CD4-positive, alpha-beta T cell treated with Interleukin-21 for 1 hour (primary cell): ENCODE measurements at places on chromosomes 12 and 14.

DNA sequence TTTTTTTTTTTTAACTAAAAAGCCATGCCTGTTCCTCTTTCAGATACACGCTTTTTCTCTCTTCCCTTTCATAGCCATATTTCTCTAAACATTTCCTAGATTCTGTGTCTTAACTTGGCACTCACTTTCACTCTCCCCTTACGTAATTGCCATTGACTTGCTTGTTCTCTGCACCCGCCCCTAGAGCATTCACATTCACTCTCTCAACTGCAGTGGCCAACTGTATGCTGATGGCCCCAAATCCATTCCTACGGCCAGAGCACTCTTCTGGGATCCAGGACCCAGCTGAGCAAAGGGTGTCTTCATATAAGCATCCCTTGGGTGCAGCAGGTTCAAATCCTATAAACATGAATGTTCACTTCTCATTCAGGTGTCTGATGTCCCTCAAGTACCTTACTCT is 59.5 kb downstream of the CKB start:
- DNase-seq = no peak

- peak; percentile 52 for DNase-seq
Measured at GRCh38 chr12:22121224-22121623, 75.2 kb downstream of the CMAS start.

DNA sequence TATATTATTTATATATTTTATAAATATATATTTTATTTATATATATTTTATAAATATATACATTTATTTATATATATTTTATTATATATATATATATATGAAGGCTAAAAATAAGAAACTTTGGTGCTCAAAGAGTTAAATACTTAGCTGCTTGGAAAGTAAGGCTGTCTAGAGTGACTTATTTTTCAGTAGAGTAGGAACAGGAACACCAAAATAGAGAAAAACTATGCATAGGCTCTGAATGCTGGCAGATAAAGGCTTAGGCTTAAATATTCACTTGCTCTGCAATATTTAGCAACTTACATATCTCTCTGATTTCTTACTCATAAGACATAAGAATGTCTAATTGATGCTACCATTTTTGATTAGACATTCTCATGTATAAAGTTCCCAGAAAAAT is 991.2 kb downstream of the VRK1 start:
- DNase-seq = no peak

- no peak for DNase-seq
Measured at GRCh38 chr14:57822081-57822480, 43.8 kb downstream of the SLC35F4 start.

DNA sequence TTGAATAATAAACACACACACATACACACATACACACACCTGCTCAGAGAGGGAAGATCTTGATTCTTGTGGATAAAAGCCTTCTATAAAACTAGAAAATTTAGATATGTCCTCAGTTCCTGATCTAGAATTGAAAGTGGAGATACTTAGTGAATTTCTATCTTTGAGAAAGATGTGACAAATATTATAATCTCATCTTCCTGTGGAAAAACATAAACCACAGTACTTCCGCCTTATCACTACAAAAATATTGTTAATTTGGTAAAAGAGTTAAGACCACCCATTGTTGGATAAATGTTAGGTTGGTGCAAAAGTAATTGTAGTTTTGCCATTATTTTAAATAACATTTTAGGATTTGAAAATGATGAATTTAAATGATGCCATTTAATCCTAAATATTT is at the start of gene KLRK1:
TSS of gene KLRK1 (minus strand) at position 138 of the 400 bp plus-strand sequence. CDS start 1,231 bp downstream, outside the sequence.
- DNase-seq = peak; percentile 40

- peak; percentile 29 for DNase-seq
Measured at GRCh38 chr14:75711105-75711795, 50.2 kb downstream of the TTLL5 start.

- no peak for DNase-seq
Measured at GRCh38 chr12:113402586-113403260, 964 bp downstream of the SDS start.

DNA sequence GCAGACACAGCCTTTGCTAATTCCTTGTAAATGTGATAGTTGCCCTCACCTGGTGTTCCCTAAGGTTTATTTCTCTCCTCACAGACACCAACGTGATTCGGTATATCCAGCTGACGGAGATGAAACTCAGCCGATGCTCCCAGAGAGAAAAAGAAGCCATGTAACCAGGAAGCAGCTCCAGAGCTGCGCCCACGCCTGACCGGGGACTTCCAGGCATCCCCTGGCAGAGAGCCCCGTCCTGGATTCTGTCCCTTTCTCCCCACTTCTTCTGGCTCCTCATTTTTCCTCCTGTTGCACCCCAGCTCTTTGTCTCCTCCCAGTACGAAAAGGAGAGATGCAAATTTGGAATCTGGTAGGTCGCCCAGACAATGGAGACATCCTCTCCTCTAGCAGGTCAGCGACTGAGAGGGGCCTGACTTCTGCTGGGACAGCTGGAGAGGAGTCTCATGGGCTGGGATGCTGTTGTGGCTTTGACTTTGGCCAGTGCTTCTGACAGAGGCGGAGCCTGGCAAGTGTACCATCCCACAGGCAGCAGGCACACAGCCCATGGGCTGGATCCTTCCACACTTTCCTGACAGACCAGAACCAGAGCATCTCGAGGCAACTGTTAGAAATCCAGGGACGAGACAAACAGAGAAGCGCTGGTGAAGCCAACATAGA is 29.4 kb downstream of the TTC9 start:
- no peak for DNase-seq

DNA sequence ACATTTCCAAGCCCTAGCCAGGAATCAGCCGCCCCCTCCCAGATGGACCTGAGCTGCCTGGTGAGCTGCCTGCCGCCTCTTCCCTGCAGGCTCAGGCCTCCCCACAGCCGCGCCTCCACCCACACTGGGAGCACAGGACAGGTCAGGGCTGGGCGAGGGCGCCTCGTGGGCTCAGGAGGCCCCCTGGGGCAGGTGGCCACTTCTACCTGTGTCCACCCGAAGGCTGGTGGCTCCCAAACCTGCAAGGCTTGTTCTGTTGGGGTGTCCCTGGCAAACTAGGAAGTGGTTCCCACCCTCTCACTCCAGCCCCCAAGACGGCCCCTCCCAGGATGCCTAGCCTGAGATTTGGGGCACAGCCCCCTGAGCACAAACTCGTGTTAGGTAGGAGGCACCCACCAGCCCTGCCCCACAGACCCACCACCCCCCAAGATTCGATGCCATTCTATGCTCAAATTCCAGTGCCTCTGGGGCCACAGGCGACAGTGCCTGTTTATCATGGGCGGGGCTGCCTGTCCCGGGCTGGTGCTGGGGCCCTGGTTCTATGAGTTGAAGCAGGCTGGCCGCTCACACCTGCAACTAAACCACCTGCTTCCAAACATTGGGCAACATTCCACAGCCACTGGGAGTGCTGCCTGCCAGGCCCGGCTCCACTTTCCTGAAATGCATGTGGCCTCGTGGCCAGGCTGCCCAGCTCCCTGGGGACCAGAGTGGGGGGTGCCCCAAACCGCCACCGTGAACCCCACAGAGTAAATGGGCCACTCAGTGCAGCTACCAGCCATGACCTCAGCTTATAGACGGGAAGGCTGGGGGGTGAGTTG is 6.8 kb downstream of the MMP17 start:
- DNase-seq = no peak

GRCh38 chr12:121060149-121061001 is 21.3 kb upstream of the OASL start:
- DNase-seq = peak; percentile 85

- no peak for DNase-seq
Measured at GRCh38 chr12:88546853-88547252, 33.4 kb downstream of the KITLG start.

DNA sequence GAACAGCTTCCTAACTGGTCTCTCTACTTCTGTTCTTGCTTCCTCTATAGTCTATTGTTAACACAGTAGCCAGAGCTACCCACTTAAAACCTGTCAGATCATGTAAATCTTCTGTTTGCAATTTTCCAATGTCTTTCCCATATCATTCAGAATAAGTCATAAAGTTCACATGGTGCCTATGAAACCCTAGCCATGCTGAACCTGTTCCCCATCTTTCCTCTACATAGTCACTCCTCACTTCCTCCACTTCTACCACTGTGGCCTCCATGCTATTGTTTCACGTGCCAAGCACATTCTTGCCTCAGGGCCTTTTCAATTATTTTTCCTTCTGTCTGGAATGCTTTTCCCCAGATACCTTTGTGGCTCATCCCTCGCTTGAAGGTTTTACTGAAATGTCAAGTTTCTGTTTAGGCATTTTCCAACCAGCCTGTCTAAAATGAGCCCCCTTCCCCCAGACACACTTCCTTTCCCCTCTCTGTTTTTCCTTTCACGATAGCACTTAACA is 132.1 kb downstream of the DYRK2 start:
- no peak for DNase-seq

- no peak for DNase-seq
Measured at GRCh38 chr12:60059180-60059579, 463.4 kb downstream of the SLC16A7 start.

- no peak for DNase-seq
Measured at GRCh38 chr14:100656996-100657395, 69.7 kb upstream of the DLK1 start.

GRCh38 chr12:79366374-79366773 is 324.4 kb downstream of the PAWR start:
- DNase-seq = no peak

DNA sequence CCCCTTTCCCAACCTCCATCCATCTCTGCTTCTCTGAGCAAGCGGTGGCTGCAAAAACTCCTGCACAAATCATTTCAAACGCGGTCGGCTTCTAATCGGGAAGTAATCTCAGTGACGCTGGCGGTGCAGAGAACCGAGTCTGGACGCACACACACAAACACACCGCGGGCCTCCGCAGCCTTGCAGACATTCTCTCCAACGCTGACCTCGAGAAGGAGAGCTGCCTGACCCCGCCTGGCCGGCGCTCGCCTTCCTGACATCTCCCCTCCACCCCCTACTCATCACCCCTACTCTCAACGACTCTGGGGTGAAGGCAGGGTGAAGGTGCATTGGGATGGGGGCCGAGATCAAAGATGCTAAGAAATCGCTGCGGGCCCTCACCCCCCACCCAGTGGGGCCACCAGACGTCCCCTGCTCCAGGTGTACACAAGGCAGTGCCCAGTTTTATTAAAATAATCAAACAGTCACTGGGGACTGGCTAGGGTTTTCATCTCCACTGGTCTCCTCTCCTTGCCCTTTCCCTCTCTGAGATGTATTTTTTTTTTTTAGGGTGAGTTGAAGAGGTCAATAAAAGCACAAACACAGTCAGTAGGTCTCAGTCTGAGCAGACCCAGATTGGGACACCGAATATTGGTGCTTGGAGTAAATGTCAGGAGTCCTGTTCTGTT is 506 bp upstream of the TBX5 start:
- DNase-seq = no peak

DNA sequence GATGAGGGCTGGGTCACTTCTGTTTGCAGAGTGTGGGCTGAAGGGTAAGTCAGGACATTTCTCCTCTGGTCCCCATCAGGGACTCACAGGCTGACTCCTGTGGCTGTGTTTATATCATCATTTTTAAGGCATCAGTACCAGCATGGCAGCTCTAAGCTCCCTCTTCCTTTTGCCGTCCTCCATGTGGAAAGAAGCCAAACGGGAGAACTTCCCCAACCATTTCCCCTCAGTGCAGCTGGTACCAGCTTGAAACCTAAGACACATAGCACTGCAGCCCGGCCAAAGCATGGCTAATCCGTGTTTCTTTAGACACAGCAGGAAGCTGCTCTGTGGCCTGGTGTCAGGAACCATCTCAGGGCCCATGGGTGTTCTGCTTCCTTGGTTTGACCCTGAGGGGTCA is 31.9 kb upstream of the ATP2A2 start:
- DNase-seq = no peak
